GM12878 (cell line): ENCODE measurements at places on chromosomes 4 and X. TPM values are rescaled to one million over a fixed set of nuclear protein-coding genes. Genes with fewer than 3 reads are reported as not detected.

Gene FGF13
- total RNA-seq, result 0.08 and 0.24 TPM in 2 replicates

Gene GPAT3
- 0.90 and 1.1 TPM in 2 replicates for total RNA-seq

Gene USP27X
- total RNA-seq, result 0.90 and 1.3 TPM in 2 replicates

Gene TEC
- total RNA-seq, result 19.0 and 20.2 TPM in 2 replicates

Gene PGAM4
- 0.44 TPM in 1 of 2 replicates, not detected in the other for total RNA-seq

Gene TMPRSS11F
- not detected in 2 replicates for total RNA-seq

Gene CCDC149
- not detected in 2 replicates for total RNA-seq

Gene SPON2
- total RNA-seq, result 9.3 and 10.2 TPM in 2 replicates

Gene FOXP3
- total RNA-seq, result 0.21 and 0.24 TPM in 2 replicates
